ENCODE measurements at places on chromosomes 5 and 9. TPM values are rescaled to one million over a fixed set of nuclear protein-coding genes. Genes with fewer than 3 reads are reported as not detected.

The SLC6A19 gene
- polyA plus RNA-seq: not detected

The IL5 gene
- not detected for polyA plus RNA-seq

The SPINK13 gene
- polyA plus RNA-seq: 6.1 TPM

The GDA gene
- 0.57 TPM for polyA plus RNA-seq

The ACTBL2 gene
- not detected for polyA plus RNA-seq

The RAD50 gene
- polyA plus RNA-seq: 5.4 TPM

The HACD4 gene
- polyA plus RNA-seq: 2.6 TPM

The ADAMTS2 gene
- polyA plus RNA-seq: 17.9 TPM

The SPAAR gene
- 3.3 TPM for polyA plus RNA-seq

The GLIPR2 gene
- polyA plus RNA-seq: 16.1 TPM

The FAM169A gene
- polyA plus RNA-seq: 9.2 TPM

The SLC46A2 gene
- polyA plus RNA-seq: 0.09 TPM

The UTP15 gene
- polyA plus RNA-seq: 19.2 TPM

The PCDHGB2 gene
- polyA plus RNA-seq: 0.88 TPM

The TPM2 gene
- 1,350 TPM for polyA plus RNA-seq

The MTRR gene
- polyA plus RNA-seq: 22.0 TPM

The SGCD gene
- 2.7 TPM for polyA plus RNA-seq

The FRMD3 gene
- polyA plus RNA-seq: 4.5 TPM

The PCDHA5 gene
- polyA plus RNA-seq: 0.62 TPM

The PLAC8L1 gene
- 1.2 TPM for polyA plus RNA-seq

The PCDHB9 gene
- polyA plus RNA-seq: 1.3 TPM

The KIF12 gene
- polyA plus RNA-seq: not detected

The MARVELD2 gene
- 0.46 TPM for polyA plus RNA-seq

The MED22 gene
- 21.3 TPM for polyA plus RNA-seq

The TPD52L3 gene
- not detected for polyA plus RNA-seq

The FIBCD1 gene
- 0.11 TPM for polyA plus RNA-seq

The WNT8A gene
- not detected for polyA plus RNA-seq

The PCDHGB7 gene
- 8.2 TPM for polyA plus RNA-seq

The MSMP gene
- 0.56 TPM for polyA plus RNA-seq

The EPB41L4A gene
- 4.7 TPM for polyA plus RNA-seq

The DNAH5 gene
- 0.17 TPM for polyA plus RNA-seq

The OSMR gene
- 11.9 TPM for polyA plus RNA-seq

The OR1K1 gene
- not detected for polyA plus RNA-seq

The PITX1 gene
- 0.18 TPM for polyA plus RNA-seq

The CTXN3 gene
- not detected for polyA plus RNA-seq

The ANKRD34B gene
- not detected for polyA plus RNA-seq

The ACSL6 gene
- 2.5 TPM for polyA plus RNA-seq

The LEAP2 gene
- polyA plus RNA-seq: 1.8 TPM

The MRPL41 gene
- 293 TPM for polyA plus RNA-seq

The TMOD1 gene
- polyA plus RNA-seq: 44.0 TPM

The AQP7 gene
- polyA plus RNA-seq: 3.5 TPM

The PARP8 gene
- polyA plus RNA-seq: 10.5 TPM

The TMEM252 gene
- not detected for polyA plus RNA-seq

The TOR1B gene
- 23.7 TPM for polyA plus RNA-seq

The CCL21 gene
- 32.3 TPM for polyA plus RNA-seq

The IL3 gene
- not detected for polyA plus RNA-seq

The LVRN gene
- 0.72 TPM for polyA plus RNA-seq

The ZNF366 gene
- polyA plus RNA-seq: 0.24 TPM

The KIF2A gene
- polyA plus RNA-seq: 3.6 TPM

The IGFBPL1 gene
- polyA plus RNA-seq: 0.17 TPM

The TNFSF8 gene
- 0.64 TPM for polyA plus RNA-seq

The FCN2 gene
- polyA plus RNA-seq: 21.6 TPM

The NPDC1 gene
- polyA plus RNA-seq: 194 TPM

The LECT2 gene
- polyA plus RNA-seq: not detected

The LPAR1 gene
- polyA plus RNA-seq: 12.0 TPM

The C5orf52 gene
- not detected for polyA plus RNA-seq

The CAMK4 gene
- 0.51 TPM for polyA plus RNA-seq

The FBN2 gene
- 2.2 TPM for polyA plus RNA-seq

The SMIM33 gene
- polyA plus RNA-seq: not detected

The CIZ1 gene
- 134 TPM for polyA plus RNA-seq
